ENCODE measurements at places on chromosomes 3 and 15.

GRCh38 chr3:21017115-21017852 lies 733.7 kb downstream of the ZNF385D start:
- no peak for DNase-seq

DNA sequence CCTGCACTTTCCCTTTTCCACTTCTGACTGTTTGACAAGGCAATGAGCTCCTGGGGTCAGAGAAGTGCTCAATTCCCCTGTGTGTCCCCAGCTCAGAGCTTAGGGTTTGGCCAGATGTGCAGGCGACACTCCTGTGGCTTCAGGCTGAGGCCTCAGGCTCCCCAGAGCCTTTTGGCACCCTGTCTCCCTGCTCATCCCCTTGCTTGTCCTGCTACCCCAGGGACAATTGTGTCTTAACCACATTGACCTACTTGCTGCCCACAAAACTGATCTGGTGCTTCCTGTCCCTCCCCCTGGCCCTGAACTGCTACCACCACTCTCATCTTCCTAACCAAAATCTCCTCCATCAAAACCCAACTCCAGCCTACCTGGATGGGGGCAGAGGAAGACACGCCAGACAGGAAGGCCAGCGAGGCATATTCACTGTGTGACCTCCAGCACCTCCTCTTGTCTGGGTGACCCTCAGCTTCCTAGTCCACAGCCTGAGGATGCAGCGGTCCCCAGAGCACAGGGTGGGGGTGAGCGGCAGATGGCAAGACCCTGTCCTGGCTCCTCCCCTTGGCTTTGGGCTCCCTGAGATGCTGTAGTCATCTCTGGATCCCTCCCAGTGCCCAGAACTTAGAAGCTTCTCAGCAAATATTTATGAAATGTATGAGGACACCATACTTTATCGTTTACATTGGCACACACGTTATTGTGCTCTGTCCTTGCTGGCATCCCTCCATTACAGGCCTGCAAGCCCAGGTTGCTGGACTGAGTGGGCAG lies 98.9 kb upstream of the SLC6A6 start:
- no peak for DNase-seq

DNA sequence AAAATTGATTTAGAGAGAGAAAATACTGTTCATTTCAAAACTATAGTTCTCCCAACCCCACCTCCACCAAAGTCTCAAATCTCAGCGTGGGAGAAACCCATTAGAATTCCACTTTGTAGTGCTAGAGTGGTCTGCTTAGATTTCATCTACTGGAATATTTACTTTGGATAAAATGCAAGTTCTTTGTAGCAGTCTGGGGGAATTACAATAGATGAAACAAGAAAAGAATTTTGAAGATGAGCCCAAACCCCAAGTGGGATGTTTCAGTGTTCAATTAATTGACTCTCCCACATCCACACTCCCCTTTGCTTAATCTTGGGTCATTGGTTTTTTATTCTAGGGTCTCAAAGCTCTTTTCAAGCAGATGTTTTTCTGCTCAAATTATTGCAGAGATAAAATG lies 97.8 kb downstream of the RPL22L1 start:
- DNase-seq, result no peak

- no peak for DNase-seq
Measured at GRCh38 chr3:151434151-151434890, 26.5 kb downstream of the IGSF10 start.

GRCh38 chr15:26352909-26353308 lies 420.0 kb downstream of the GABRB3 start:
- no peak for DNase-seq

DNA sequence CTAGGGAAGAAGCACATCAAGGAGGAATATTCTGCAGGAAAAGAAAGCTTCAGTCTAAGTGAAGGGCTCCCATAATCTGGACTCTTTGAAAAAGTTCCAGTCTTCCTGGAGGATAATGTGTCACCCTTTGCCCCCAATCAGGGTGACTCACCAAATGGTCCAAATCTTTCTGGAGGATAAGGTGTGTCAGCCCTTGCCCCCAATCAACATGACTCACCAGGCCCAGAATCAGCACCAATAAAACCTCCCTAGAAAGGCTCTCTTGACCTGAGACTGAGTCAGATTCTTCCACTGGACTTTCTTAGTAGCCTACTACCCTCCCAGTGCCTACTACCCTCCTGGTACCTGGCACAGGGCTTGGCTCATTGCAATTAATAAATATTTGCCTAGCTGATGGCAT lies 9.5 kb upstream of the ARL14 start:
- DNase-seq, result no peak

DNA sequence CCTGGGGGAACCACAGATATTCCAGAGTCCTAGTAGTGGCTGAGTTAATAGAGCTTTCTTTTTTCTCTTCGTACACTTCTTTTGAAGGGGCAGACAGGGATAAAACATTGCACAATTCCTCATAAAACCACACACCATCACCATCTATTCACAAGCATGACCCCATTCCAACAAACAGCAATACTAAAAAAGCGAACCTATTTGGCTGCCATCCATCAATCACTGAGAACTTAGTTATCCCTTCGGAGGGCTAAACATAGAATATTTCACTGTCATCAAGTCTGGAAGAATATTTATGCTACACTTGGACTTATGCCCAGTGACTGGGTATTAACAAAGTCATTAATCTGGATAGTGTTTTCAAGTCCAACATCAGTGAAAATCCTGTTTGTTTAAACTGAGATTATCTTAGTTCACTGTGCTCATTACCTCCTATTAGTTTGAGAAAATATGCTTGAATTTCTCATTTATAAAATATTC lies 80.3 kb upstream of the PRTG start:
- DNase-seq, result no peak

All from activated T-cell treated with anti-CD3 and anti-CD28 coated beads, Interleukin-2, amount 50 U/mL, for 24 hours (primary cell).